ENCODE measurements at places on chromosomes 2 and 18.

DNA sequence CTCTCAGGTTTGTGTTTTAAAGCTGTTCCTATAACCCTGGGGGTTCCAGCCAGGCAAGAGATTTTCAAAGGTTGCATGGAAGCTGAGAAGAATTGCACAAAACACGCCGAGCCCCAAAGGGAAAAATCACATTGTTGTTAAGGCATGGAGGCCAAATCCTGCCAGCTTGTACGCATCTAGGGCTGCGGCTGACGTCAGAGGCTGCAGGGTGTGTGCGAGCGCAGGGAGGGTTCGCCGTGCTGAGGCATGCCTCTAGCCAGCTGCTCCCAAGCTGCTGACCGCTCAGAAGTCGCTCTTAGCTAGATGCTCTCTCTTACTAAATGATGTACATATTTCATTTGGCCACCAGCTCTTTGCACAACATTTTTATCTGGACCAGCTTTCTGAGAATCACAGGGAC is 191.8 kb downstream of the LPIN1 start:
- DNase-seq = no peak

- DNase-seq = no peak
Measured at GRCh38 chr2:2018713-2019410, 274.5 kb upstream of the PXDN start.

GRCh38 chr2:219344751-219345430 is 12.3 kb upstream of the RESP18 start:
- peak; percentile 58 for DNase-seq

DNA sequence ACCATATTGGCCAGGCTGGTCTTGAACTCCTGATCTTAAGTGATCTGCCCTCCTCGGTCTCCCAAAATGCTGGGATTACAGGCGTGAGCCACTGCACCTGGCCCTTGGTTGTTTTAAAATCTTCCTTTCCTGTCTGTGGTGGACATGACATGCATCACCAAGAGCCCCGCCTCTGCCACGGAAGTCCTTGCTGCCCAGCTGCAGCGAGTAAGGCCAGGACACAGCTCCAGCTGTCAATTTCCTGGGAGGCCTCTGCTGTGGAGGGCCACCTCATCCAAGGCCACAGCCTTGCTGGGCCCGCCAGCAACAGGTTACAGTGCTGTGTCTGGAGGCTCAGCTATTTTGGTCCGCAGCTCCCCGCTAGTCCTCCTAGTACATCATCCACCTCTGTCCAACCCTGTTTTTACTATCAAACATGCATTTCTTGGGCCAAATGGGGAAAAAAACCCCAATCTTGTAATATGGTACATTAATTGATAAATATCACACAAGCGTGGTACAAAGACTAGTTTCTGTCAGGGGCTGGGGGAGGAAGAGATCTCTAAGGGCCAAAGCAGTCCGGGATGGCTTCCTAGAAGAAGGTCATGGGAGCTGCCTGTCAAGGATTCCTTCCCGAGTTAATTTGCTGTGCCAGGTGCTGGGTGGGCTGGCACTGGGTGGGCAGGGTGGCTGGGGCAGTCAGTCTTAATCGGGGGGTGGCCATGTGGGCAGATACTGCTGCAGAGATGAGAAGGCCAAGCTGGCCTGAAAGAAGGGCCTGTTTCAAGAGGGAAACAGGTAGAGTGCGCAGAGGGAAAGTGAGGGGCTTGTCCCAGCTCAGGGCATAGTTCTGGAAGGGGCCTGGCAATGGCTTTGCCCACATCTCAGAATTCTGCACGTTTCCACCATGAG is 100.5 kb downstream of the INHBB start:
- no peak for DNase-seq

- no peak for DNase-seq
Measured at GRCh38 chr2:235591921-235592320, 98.1 kb downstream of the AGAP1 start.

DNA sequence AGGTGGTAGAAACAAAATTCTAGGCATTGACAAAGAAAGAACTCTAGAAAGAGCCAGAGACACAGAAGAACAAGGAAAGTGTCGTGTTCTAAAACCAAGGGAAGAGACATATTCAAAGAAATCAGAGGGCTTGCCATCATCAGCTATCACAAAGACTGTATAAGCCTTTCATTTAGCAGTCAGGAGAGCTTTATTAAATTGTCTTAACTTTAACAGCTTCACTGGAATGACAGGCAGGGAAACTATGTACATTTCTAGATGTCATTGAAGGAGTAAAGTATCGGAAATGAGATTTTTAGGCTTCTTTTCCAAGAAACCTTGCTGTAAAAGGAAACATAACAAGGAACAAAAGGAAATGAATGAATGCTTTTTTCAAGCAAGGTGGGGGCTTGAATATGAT is 15.8 kb downstream of the KYNU start:
- no peak for DNase-seq

GRCh38 chr2:119473621-119474370 is 42.1 kb downstream of the TMEM37 start:
- DNase-seq = no peak

GRCh38 chr2:205965707-205966106 is 120.3 kb downstream of the INO80D start:
- no peak for DNase-seq

GRCh38 chr2:120369250-120369649 is 23.3 kb downstream of the INHBB start:
- no peak for DNase-seq

DNA sequence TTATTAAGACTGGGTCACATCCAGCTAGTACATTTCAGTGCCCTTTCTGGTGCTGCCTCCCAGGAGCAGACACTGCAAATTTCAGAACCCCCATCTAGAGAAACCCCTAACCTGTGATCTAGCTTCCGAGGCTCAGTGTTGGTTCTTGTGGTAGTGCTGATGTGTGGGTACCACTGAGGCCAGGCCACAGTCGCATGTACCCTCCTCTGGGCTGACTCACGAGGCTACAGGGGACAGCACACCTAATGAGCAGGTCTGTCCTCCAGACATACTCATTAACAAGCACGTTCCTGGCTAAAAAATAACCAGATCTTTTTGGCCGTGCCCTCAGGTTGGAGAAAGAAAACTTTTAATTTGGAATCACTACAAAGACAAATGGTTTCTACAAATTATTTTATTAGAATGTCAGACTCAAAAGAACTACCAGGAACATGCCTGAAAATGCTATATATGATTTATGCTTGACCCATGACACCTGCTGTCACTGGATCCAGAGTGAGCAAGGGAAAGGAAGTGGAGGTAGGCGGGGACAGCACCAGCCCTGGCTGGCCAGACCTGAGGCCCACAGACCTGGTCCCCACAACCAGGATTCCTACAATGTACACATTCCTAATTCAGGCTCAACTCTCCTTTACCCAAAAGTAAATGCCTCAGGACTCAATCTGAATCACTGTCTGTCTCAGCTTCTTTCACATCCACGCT is 8.5 kb downstream of the CIAO1 start:
- DNase-seq = no peak

DNA sequence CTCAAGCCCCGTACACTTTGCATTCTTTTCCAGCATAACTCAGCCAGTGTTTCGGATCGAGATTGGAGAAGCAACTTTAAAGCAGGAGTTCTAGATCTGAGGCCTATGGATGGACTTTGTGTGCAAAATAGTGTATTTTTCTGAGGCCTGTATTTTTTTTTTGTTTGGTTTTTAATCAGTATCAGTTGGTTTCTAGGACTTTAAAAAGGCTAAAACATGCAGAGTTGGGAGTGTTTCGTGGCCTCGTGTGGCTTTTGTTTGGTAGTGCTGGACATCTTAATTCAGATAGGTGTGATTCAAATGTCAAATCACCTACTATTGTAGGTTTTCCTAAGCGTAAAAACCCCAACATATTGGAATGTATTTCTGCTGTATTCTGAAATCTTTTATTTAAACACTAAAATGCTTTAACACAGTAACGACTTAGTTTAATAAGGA is 282 bp upstream of the PUS10 start:
- DNase-seq = no peak

- DNase-seq = no peak
Measured at GRCh38 chr2:215754546-215754945, 258.8 kb downstream of the MREG start.

DNA sequence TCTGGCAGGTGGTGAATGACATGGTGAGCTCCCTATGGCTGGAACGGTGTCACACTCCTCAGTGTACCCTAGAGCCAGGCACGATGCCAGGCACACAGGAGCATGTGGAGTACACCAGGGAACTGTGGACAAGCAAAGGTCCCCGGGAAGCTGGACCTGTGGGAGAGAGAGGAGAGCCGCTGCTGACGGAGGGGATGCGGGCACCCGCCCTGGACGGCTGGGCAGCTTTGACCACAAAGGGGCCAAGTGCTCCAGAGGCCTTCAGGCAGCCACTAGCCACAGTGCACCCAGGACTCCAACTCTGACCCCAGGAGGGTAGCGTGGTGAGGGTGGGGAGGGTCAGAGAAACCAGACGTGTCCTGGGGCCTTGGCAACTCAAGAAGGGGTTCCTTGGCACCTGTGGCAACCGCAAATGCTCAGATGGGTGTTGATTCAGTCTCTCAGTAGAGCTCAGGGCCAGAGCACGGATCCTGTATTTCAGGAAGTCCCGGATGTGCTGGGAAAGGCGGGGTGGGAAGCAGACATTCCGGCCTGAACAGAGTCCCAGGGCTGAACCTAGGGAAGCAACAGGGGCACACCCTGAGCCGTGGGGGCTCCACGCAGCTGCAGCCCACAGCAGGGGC is 2.3 kb upstream of the MAB21L4 start:
- no peak for DNase-seq

- no peak for DNase-seq
Measured at GRCh38 chr2:195610717-195611116, 46.3 kb upstream of the SLC39A10 start.

DNA sequence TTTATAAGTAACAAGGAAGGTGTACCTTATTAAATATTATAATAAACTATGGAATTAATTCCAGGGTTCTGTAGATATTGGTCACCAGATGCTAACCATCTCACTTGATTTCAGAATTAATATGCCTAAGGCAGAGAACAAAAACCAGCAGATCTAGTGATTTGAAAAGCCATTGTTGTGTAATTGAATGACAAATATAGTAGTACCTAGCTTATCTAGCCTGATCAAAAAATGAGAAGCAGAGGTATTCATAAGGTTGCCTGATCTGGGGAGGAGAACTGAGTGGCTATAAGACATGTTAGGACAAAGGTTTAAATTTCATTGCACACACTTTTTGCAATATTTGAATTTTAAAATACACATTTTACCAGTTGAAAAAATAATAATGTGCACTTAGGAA is 132.0 kb upstream of the UBE2E3 start:
- DNase-seq = no peak

DNA sequence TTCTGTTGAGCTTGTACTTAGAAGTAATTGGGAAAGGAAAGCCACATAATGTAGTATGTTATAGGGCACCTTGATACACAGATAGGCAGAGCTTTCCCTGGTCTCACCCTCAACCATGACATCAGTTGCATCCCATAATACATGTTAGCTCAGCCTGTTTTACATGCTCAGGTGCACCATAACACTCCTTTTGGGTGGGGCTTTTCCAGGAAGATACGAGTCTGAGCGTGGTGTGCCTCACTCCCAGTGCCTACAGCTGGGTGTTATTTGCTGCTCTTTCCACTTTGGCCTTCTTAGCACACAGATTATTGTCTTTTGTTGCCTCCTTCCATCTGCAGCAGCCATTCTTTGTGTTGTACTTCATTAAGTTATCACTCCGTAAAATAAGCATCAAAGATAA is 11.9 kb downstream of the TTC39C start:
- no peak for DNase-seq

- no peak for DNase-seq
Measured at GRCh38 chr18:48003426-48004349, 73.2 kb upstream of the SMAD2 start.

- no peak for DNase-seq
Measured at GRCh38 chr2:146128216-146128615, 1608.3 kb upstream of the ZEB2 start.
